Stimulated activated CD4-positive, alpha-beta T cell treated with anti-CD3 and anti-CD28 coated beads, Interleukin-4, amount 100 ng/mL, for 1 hour (primary cell): ENCODE measurements at places on chromosomes 1 and 21.

DNA sequence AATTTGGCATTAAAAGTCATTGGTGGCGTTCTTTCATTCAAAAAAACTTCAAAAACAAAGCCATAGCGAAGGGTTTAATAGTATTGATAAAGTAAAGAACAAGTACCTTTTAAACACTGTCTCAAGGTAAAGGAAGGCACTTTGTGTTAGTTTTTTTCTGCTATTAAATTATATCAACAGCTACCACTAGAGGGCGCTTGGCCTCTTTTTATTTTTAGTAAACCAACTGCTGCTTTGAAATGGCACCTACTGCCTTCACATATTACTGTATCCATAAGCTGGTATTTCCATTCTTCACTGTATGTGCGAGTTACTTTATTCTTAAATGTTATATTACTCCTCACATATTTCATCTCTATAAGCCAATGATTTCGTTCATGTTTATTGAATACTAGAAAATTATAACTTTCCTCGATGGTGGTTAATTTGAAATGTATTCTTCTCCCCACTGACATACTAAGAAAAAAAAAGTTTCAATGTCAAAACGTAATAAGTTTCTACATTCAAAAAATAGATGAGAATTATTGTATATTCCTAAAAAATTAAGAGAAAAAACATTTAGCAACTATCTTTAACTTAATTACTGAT, 125.7 kb upstream of the CXADR start:
- peak; percentile 12 for DNase-seq

GRCh38 chr1:160366731-160367515, at the start of gene NHLH1:
Gene NHLH1, plus strand, starts transcription at chr1:160367071. Its CDS starts 3,661 bp downstream, at chr1:160370732.
- no peak for DNase-seq

GRCh38 chr1:205568135-205568468, 63.6 kb downstream of the CDK18 start:
- no peak for DNase-seq

- no peak for DNase-seq
Observed at GRCh38 chr1:9136932-9137331, 8.0 kb upstream of the GPR157 start.

- DNase-seq, result no peak
Observed at GRCh38 chr1:109847251-109847650, 63.4 kb upstream of the CSF1 start.
